IMR-90 (cell line): ENCODE measurements at places on chromosomes 16 and 17. TPM values are rescaled to one million over a fixed set of nuclear protein-coding genes. Genes with fewer than 3 reads are reported as not detected.

Gene GNGT2
- 0.18 and 0.56 TPM in 2 replicates for total RNA-seq

- DNase-seq: no peak
Observed at GRCh38 chr16:65394281-65394680, 272.4 kb upstream of the CDH11 start.

DNA sequence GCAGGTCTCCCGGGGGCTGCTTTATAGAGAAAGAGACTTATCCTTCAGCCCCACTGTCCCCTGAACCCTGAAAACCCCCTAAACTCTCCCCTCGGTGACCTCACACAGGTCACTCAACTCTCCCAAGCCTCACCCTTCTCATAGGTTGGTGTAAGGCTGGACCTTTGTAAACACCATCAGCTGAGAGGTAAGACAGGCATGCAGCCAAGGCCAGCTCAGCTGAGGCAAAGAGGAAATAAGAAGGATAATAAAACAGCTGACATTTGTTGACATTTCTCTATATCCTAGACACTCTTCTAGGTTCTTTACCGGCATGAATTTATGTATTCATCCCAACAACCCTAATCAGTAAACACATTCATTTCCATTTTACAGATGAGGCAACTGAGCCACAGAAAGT lies 134.3 kb downstream of the CCT6B start:
- DNase-seq: no peak

DNA sequence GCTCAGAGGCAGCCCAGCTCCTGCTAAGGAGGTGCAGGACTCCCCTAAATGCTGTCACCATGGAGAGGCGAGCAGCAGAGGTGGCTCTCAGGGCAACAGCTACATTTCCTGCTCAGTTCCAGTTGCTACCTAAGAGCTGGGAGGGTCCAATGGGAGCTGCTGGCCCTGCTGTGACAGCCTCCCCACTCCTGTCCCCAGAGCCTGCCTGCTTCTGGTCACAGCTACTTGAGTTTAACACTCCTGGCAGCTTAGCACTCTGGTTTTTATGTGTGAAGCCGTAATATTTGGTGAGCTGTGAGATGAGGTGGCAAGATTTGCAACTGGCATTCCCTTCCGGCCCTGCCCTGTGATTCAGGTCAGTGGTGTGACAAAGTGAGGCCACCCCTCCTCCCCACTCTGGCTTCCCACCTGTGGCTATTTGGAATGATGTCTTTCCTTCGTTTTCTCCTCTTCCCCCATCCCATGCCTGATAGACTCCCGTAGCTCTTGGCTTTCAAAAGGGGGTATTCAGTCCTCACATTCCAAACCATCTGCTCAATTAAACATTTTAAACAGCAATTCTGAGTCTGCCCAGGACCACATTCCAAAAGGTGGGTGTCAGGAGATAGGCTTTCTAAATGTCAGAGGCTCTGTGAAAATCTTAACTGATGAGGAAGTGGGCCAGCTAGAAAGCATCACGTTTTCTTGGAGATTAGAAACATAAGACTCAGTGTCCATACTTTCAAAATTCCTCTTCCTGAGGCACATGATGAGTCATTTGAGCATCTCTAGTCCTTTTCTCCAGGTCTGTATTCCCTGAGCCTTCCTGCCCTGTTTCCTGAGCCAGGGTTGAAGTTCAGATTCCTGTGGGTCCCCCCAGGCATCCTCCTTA lies 42.6 kb upstream of the SKAP1 start:
- DNase-seq: peak; percentile 94

DNA sequence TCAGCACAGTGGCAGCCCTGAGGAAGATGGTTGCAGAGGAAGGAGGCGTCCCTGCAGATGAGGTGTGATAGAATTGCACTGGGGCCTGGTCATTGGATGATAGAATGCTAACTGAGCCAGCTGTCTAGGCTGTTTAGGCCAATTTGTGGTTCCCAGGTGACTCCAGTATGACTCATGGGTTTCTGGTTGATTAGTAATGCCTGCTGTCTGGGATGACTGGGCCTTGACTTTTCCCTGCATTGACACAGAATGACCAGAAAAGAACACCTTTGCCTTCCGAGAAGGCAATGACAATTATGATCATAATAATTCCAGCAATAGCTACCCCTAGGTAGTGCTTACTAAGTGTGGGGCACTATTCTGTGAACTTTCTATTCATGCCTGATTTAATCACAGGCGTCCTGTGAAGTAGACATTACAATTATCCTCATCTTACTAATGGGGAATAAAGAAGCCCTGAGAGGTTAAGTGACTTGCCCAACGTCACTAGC lies 31.5 kb downstream of the USP43 start:
- DNase-seq: peak; percentile 12

DNA sequence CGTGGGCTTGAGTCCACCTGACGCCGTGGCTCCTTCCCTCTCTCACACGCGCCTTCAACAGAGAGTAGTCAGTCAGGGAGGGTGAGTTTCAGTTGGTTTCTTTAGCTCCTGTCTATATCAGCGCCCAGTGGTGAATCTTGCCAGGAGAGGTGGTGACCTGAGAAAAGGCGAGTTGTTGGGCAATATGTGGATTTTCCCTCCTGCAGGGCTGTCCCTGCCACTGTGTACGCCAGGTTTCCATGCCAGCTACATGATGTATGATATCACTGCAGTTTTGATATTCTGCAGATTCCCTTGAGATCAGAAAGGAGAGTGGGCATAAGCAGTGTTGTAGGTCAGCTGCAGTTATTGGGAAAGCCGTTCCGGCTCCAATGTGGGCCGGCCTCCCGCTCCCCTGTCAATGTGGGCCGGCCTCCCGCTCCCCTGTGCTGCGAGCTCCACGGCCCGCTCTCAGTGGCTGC lies 31.4 kb downstream of the BANP start:
- no peak for DNase-seq

GRCh38 chr17:64457156-64457555 lies 8.2 kb downstream of the MILR1 start:
- DNase-seq: peak; percentile 66

Gene TP53TG3
- not detected in 2 replicates for total RNA-seq

DNA sequence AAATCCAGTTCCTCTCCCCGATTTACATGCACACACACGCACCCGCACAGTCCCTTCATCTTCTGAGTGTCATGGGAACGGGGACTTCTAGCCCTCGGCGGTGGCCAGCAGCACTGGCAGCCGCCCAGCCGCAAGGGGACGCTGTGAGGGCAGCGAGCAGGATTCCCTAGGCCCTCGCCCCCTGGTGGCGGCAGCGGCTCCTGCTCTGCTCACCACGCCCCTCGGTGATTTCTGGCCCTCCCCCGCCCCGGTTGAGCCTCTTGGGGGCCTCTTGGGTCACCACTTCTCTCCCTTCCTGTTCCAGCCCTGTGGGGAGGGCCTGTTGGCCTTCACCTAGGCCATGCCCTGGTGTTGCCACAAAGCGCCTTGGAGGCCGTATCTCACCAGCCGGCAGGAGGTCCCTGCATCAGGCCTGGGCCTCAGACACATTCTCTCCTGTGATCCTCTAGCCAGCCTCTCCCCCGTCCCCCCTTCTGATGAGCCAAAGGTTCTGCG lies 75.2 kb upstream of the KSR1 start:
- DNase-seq: peak; percentile 20

GRCh38 chr16:57380671-57381462 lies 8.6 kb downstream of the CX3CL1 start:
- DNase-seq: peak; percentile 11

Gene KRTAP1-5
- 33.1 and 34.8 TPM in 2 replicates for total RNA-seq

GRCh38 chr17:29667969-29668368 lies 45.3 kb upstream of the CORO6 start:
- no peak for DNase-seq

DNA sequence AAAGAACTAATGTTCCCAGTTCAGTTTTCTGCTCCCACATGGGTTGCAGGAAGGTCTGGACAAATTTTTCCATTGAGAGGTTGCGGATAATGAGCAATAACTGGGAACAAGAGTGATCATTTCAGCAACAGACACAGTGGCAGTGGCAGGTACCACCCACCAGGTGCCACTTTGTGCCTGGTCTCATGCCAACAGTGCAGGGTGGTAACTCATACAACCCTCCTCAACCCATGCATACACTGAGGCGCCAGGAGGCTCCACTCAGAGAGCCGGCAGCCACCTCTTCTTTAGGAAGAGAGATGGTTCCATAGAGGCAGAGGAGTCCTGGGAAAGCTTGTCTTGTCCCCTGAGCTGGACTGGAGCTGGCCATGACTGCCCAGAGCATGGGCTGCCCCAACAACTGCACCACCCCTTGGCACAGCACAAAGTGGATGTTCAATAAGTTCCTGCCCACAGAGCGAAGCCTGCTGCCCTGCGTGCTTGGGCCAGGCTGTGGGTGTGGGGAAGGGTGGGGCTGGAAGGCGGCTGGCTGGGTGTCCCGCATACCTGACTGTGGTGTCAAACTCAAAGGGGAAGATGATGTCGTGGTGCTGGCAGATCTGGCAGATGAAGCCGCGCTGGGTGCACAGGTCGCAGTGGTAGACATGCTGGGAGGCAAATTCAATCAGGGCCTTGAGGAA lies 6.4 kb upstream of the ARHGAP27 start:
- DNase-seq: no peak

- peak; percentile 71 for DNase-seq
Observed at GRCh38 chr16:69193855-69194254, 6.9 kb downstream of the SNTB2 start.

Gene PMP22
- 33.5 and 39.2 TPM in 2 replicates for total RNA-seq

Gene LLGL2
- total RNA-seq: 0.54 and 0.56 TPM in 2 replicates

GRCh38 chr16:66961065-66961744 lies at the start of gene CES3:
CES3 (plus strand) TSS chr16:66961266; CDS start chr16:66961308, 42 bp downstream.
- peak; percentile 58 for DNase-seq

Gene ZNF385C
- not detected in 2 replicates for total RNA-seq

DNA sequence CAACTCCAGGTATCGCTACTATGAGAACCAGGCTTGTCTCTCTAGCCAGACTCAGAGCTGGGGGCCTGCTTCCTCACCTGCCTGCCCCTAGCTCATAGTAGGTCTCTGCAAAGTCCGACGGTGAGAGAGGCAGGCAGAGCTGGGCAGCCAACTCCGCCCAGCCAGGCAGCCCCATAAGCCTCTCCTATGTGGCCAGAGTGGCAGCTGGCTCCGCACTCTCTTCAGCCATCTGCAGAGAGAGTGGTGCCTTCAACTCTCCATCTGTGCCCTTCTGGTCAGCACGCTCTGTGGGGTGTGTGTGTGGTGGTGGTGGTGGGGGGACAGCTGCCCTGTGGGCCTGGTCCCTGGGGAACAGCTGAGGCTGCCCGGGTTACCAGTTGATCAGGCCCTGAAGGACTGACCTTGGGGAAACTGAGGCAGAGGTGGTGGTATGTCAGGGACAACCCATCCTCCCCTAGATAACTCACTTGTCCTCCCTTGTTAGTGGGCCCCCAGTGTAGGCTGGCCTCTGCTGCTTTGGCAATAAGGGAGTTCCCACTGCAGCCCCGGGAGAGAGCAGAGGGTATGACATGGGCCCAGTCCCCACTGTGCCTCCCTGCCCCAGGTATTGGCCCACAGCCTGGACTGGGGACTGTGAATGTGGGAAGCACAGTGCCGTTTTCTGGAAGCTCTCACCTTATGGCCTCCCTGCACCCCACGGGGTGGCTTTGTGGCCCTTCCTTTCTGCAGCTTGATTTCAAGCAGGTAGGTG lies 1.8 kb upstream of the ADGRG1 start:
- no peak for DNase-seq

DNA sequence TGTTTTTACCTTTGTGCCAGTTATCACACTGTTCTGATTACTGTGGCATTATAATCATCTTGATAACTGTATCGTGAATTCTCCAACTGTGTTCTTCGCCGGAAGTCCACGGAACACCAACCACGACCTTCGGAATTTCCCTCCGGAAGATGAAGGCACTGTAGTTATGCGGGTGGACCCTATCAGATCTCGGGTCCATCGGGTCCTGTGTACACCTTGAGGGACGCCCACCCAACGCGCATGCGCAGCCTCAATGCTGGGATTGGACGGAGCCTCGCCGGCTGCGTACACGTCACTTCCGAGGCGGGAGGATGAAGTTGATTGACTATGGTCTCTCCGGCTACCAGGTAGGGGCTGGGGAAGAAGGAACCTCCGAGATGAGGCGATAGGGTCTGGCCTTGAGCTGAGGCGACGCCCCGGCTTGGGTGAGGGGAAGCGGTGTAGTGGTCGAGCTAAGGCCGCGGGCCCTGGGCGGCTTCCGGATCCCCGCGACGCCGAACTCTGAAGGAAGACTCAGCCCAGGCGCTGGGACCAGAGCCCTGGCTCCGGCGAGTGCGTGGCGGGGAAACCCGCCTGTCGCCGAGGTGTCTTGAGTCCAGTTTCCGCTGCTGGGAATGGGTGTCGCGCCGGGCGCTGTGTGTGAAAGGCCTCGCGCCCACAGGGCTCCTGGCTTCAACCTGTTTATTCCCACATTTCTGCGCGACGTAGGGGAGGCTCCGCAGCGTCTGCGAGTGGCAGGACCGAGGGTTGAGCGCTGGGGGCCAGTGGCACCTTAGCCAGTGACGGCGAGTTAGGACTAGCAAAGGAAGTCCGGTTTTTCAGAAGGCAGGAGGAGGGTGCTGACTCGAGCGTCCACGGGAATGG lies at the start of gene DHRS7B:
Gene DHRS7B, plus strand, starts transcription at position 320 of the 864 bp plus-strand sequence. Its CDS starts 8 bp downstream, at position 328.
- DNase-seq: peak; percentile 88

Gene MT1E
- 137 and 166 TPM in 2 replicates for total RNA-seq

- DNase-seq: no peak
Observed at GRCh38 chr16:84752600-84752999, 52.8 kb downstream of the USP10 start.

- DNase-seq: peak; percentile 46
Observed at GRCh38 chr17:41551365-41551764, 20.5 kb downstream of the KRT9 start.

- no peak for DNase-seq
Observed at GRCh38 chr16:4358831-4359561, 7.9 kb upstream of the PAM16 start.

- no peak for DNase-seq
Observed at GRCh38 chr16:89895482-89896250, 22.3 kb downstream of the TCF25 start.

GRCh38 chr17:67467500-67468455 lies 90.7 kb downstream of the PITPNC1 start:
- no peak for DNase-seq

DNA sequence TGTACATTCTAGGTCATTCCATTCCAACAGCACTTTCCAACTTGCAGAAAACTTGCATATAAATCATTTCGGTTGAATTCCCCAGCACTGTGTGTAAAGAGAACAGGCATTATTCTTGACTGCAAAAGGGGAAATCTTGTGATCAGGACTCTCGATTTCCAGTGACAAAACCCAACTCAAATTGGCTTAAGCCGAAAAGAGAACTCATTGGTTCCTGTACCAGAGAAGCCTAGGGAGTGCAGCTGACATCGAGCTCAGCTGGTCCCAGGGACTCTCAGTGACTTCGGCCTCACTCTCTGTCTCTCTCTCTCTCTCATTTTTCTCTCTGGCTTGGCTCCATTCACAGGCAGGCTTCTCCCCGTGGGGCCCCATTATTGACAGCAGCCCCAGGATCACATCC lies 30.7 kb downstream of the CD300LF start:
- DNase-seq: no peak

Gene GAST
- not detected in 2 replicates for total RNA-seq
